ENCODE measurements at places on chromosomes 6 and 20.

DNA sequence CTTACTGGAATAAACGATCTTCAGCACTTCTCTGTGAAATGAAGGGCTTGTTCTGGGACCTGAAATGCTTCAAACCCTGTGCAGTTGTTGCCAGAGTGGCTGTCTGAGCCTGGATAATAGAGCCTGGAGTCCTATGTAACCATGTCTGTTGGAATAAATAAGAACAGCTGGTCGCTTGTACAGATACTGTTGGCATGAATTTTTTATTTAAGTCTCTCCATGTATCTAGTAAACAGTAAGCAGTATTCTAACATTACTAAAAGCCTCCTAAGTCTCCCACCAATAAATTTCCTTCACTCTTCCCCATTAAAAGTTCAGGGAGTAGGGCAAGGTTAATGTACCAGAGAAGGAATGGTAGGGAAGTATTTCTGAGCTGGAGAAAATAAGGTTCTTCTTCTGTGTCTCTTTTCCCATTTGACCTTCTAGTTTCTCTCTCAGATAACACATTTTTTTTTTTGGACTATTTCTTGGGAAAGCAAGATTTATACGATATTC, 227.5 kb downstream of the PRL start:
- DNase-seq: no peak

- DNase-seq: no peak
Measured at GRCh38 chr6:64334636-64335035, 699.0 kb downstream of the PHF3 start.

DNA sequence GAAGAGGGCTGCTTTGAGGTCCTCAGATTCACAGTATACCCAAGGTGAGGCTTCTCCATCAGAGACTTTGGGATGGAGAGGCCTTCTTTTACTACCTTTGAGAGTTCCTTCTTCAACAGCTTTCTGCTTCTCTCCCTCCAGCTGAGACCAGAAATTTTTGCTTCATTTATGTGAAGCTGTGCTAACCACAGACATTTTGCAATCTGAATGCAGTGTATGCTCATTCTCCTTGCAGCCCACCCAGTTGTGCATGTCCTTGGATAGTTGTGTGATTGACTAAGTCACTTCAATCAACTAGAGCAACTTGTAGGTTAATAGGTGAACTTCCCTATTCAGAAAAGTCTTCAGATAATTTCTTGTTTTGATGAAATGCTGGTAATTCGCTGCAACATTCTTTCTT, 20.1 kb downstream of the DCBLD1 start:
- DNase-seq: no peak

- DNase-seq: peak; percentile 59
Measured at GRCh38 chr6:111804627-111805235, 68.5 kb downstream of the FYN start.

DNA sequence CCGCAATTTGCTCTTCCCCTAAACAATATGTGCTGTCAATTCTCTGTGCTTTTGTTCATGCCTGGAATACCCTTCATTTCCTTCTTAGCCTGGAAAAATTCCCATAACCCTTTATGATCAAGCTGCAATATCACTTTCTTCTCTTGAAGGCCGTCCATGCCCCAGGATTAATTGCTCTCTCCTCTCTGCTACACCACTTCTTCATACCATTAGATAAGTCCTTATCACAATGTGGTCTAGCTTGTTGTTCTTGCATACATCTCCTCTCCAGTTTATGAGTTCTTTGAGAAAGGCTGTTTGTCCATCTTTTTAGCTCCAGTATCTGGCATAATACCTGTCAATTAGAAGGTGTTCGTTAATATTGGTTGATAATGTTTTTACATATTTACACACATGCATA, 111.2 kb upstream of the SAMD5 start:
- DNase-seq: no peak

- DNase-seq: no peak
Measured at GRCh38 chr6:118537574-118537973, 10.5 kb upstream of the PLN start.

DNA sequence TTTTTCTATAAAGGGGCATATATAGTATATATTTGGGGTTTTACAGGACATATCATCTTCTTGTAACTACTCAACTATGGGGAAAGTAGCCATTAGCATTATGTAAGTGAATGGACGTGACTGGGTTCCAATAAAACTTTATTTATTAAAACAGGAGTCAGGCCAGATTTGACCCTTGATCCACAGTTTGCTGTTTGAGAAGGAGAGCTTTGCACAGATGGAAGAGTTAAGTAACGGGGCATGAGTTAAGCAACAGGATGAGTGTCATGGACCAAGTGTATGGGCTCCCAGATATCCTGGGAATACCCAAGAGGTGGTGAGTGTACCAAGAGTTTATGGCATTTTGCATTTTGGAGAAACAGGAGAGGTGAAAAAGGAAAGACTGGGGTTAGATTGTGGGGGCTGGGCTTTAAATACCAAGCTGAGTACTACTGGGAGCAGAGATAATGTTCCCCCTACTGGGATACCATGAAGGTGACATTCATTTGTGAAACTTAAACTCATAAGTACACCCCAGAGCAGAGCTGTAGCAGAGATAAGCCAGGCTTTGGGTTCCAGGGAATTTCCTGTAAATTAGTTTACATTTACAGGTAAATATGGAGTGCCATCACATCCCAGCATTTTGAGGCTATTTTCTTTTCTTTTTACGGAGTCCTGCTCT, 18.5 kb upstream of the SCUBE3 start:
- no peak for DNase-seq

DNA sequence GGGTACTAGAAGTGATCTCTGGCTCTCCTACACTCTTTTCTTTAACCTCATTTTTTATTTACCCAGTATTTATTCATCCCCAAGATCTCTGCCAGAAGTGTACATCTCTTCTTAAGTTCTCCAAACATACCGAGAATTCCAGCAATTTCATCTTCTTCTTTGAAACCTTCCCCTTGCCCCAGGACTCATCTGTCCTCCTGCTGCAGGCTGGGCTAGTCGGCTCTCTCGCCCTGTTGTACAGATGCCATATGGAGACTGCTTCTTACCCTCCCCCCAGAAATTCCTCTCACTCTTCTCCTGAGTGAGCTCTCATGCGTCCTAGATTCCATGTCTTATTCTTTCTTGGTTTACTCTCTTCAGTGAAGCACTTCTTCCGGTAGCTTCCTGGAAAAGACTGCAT, 21.9 kb upstream of the PNRC1 start:
- no peak for DNase-seq

DNA sequence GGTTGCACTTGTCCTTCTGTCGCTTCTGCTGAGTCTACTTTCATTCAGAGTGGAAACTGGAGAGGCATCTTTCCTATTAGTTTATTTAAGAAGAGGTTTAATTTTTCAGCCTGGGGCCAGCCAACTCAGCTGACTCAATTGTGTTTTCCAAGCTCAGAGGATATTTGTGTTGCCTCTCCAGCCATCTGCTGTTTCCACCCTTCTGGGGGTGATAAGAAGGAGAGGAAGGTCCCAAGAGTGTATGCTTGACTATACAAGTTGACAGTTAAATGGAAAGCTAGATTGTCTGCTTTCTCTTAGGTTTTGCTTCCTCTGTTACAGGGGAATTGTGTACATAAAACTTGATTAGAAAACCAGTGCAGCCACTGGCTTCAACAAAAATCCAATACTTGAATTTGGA, 3.0 kb downstream of the PSMF1 start:
- no peak for DNase-seq

DNA sequence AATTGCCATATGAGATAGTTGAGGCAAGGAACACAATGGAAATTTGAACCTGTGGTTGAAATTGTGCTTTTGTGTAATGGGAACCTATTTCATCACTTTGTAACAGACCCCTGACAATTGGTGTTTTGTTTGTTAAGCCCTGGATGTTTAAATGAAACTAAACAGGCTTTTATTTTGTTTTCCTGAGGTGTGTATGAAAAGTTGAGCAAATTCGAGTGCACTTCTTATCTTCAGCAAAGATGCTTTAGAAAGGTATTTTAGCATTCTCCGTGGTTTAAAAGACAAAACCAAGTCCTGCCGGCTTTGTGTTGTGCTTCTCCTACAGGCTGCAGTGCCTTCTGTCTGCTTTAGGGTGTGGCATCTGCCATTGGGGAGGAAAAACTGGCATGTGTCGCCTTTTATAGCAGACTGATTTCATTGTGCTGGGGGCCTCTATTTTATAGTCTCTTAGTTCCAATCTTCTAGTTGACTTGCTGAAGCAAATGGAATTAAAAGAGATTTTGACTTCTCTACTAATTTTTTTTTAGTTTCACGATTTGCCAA, 2.2 kb upstream of the ARID1B start:
- no peak for DNase-seq

DNA sequence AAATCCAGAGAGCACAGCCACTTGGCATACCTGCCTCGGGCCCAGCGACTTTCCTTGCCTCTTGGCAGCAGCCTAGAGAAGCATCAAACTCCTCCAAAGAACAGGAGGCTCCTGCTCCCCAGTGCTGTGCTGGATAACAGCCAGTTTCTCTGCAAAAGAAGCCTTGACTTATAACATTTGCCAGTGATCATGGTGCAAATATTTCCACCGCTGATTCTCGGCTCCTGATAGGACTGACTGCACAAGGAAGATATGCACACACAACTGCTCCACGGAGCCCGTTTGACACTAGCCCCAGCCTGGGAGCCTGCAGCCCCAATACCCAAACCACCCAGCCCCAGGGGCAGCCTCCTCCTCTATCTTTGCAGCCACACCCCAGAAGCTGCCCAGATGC, 17.5 kb downstream of the ACSS1 start:
- no peak for DNase-seq

GRCh38 chr6:84061613-84062398, 28.2 kb downstream of the MRAP2 start:
- DNase-seq: no peak

DNA sequence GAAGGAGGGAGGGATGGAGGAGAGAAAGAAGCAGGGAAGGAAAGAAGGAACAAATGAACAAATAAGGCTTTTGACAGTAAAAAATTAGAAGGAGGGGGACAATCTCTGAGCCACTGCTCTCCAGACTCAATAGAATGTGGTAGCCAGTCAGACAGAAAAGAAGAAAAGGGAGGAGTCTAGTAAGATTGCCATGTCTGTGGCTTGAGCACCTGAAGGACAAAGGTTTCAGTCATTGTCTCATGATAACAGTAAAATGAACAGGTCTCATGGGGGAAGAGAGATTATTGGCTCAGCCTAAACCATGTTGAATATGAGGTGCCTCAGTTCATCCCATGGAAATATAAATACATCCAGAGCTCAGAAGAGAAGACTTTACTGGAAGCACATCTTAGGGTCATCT, 14.0 kb upstream of the LOC128125822 start:
- no peak for DNase-seq

DNA sequence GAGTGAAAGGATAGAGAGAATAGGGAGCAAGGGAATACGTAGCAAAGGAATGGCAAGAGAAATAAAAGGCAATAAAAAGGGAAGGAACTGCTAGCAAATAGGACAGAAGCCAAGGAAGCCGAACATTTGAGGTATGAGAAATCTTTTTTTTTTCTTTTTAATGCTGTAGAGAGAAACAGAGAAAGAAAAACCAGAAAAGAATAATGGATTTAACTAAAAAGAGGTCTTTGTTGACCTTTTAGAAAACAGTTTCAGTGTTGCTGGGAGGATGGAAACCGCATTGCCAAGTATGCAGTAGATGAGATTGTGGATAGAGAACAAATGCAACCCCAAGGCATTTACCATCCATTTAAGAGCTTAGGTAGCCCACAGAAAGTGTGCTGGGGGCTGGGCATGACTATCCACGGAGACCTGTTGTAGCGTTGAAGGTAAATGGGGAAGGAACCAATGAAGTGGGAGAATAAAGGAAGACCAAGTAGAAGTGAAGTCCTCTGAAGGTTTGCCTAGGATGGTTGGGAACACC, 23.3 kb upstream of the C6orf62 start:
- DNase-seq: no peak

- DNase-seq: no peak
Measured at GRCh38 chr20:21569586-21569985, 55.7 kb upstream of the NKX2-2 start.

GRCh38 chr6:131061751-131062119, 1.3 kb downstream of the EPB41L2 start:
- no peak for DNase-seq

GRCh38 chr20:4820806-4821518, 99.3 kb downstream of the PRND start:
- no peak for DNase-seq
